ENCODE measurements at places on chromosomes 3 and 15. TPM values are rescaled to one million over a fixed set of nuclear protein-coding genes. Genes with fewer than 3 reads are reported as not detected.

Gene COL6A5
- not detected for total RNA-seq

Gene SLC24A5
- total RNA-seq, result not detected

Gene SRGAP3
- 3.4 TPM for total RNA-seq

Gene PEX5L
- total RNA-seq, result not detected

Gene HTR3C
- total RNA-seq, result not detected

Gene HTR3E
- not detected for total RNA-seq

Gene SCG3
- not detected for total RNA-seq

Gene OCA2
- total RNA-seq, result 0.12 TPM

Gene ARRDC4
- 1.1 TPM for total RNA-seq
